Colonic mucosa (tissue), 4 donors: ENCODE measurements at places on chromosomes 2 and 18. TPM values are rescaled to one million over a fixed set of nuclear protein-coding genes. Genes with fewer than 3 reads are reported as not detected.

Gene PCARE
- not detected for total RNA-seq

Gene TMEM37
- 52.1 TPM for total RNA-seq

Gene TNFAIP6
- total RNA-seq: 2.4 TPM

Gene CFAP53
- total RNA-seq: 0.16 TPM

Gene ATP9B
- total RNA-seq: 30.3 TPM

Gene CHRND
- not detected for total RNA-seq

Gene BBS5
- total RNA-seq: 1.9 TPM

Gene CDK5R2
- 0.56 TPM for total RNA-seq

Gene CDH19
- total RNA-seq: 3.6 TPM

Gene CCBE1
- total RNA-seq: 0.27 TPM

Gene TYMS
- total RNA-seq: 131 TPM

Gene EGR4
- total RNA-seq: not detected

Gene FHOD3
- total RNA-seq: 2.5 TPM

Gene PLEKHA3
- 19.3 TPM for total RNA-seq

Gene MRPL19
- total RNA-seq: 62.0 TPM

Gene PECR
- 15.9 TPM for total RNA-seq

Gene LYPD6
- total RNA-seq: 8.4 TPM
